T-cell (primary cell): ENCODE measurements at places on chromosomes 1 and 21. TPM values are rescaled to one million over a fixed set of nuclear protein-coding genes. Genes with fewer than 3 reads are reported as not detected.

DNA sequence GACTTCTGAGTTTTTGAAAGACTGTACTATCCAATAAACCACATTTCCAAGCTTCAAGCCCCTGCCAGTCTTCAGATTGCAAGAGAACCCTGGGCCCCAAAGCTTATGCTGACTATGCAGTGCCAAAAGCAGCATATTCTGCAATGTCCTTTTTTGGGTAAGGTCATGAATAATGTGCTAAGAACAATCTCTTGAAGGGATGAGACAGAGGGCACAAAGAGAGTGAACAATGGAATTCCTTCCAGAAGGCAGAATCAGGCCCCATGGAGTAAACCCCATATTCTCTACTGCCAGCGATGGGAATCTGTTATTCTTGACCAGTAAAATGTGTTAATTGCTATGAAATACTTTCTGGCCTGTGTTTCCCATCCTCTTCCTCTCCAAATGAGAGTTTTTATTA lies 190.4 kb downstream of the RGS7 start:
- no peak for DNase-seq

Gene S100B
- total RNA-seq, result 10.4 TPM

- DNase-seq, result no peak
Measured at GRCh38 chr1:163367721-163368120, 46.0 kb downstream of the NUF2 start.

GRCh38 chr1:71490432-71490831 lies 409.6 kb upstream of the ZRANB2 start:
- no peak for DNase-seq

Gene TEX38
- total RNA-seq, result not detected

DNA sequence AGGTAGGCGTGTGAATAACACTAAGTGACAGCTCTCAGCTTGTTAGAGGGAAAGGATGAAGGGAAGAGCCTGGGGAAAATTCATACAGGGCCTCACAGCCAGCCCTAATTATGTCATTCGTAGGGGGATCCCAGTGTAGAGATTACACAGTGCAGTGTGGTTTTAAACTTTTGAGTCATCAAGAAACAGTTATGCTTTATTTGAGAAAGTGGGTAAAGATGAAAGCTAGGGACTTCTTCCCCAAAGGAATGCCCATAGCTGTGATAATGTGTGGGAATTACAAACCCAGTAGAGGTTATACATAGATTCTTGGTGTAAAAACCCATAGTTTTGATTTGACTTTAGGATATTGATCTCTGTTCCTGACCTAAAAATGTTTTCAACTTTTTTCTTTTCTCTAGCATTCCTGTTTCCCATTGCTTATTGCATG lies 1.9 kb downstream of the TTF2 start:
- no peak for DNase-seq
